ENCODE measurements at places on chromosomes 11 and 22.

DNA sequence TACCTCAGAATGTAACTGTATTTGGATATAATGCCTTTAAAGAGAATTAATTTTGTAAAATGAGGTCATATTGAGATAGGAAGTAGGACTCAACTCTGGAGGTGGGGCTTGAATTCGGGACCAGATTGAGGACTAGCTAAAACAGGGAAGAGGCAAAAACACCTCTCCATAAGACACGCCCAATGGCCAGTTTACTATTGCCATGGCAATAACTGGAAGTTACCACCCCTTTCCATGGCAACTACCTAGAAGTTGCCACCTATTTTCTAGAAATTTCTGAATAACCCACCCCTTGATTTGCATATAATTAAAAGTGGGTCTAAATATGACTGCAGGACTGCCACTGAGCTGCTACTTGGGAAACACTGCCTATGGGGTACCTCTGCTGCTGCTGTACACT is 206.4 kb downstream of the TTC28 start:
- DNase-seq = no peak

DNA sequence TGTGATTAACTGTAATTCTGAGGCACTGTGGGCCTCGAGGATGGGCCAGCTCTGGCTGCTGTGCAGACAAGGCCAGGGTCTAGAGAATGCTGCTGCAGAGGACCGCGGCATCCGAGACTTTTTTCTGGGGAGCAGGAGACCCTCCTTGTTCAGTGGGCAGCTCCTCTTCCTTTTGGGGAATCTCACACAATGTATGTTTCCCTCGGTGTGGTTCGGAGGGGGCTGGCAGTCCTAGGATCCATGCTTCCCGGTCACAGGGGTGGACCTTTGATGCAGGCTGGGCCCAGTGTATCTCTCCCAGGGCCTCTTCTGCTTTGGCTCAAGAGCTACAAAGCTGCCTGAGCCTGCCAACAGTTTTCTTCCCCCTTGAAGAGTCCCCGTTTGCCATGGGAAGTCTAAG is 31.5 kb downstream of the MYEOV start:
- no peak for DNase-seq

GRCh38 chr11:116657842-116658825 is 114.7 kb downstream of the BUD13 start:
- no peak for DNase-seq

- DNase-seq = peak; percentile 67
These were observed 2.0 kb upstream of the LMO2 start for GRCh38 chr11:33893711-33894397.

GRCh38 chr11:35553831-35554230 is 28.4 kb upstream of the PAMR1 start:
- DNase-seq = no peak

- DNase-seq = no peak
These were observed 37.6 kb downstream of the TPBGL start for GRCh38 chr11:75277991-75278790.

GRCh38 chr22:42154293-42155052 is 23.9 kb upstream of the CYP2D6 start:
- DNase-seq = no peak

DNA sequence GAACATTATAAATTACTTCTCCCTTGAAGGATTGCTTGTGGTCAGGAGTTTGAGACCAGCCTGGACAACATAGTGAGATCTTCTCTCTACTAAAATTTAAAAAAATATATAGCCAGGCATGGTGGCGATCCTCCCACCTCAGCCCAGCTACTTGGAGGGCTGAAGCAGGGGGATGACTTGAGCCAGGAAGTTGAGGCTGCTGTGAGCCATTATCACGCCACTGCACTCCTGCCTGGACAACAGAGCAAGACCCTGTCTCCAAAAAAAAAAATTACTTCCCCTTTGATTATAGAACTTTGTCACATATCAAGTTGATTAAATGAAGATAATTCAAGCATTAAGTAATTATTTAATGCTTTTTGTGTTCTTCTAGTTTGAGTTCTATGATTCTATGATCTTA is 65.1 kb upstream of the PRODH start:
- DNase-seq = no peak

DNA sequence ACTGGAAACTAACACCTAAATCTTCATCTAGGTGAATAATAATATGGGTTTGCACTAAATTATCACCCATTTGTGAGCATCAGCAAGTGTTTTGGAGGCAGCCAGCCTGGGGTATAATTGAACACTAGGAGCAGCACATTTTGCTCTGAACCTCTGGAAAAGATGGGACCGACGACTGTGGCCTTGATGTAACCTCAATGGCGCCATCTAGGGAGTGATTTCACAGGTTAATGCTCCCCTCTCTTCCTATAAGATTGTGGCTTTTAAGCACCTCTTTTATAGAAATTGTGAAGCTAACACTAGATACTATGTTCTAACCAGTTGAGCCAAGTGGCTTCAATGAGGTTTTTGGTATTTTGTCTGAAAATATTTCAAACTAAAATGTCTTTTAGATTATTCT is 203.7 kb downstream of the NELL1 start:
- no peak for DNase-seq

DNA sequence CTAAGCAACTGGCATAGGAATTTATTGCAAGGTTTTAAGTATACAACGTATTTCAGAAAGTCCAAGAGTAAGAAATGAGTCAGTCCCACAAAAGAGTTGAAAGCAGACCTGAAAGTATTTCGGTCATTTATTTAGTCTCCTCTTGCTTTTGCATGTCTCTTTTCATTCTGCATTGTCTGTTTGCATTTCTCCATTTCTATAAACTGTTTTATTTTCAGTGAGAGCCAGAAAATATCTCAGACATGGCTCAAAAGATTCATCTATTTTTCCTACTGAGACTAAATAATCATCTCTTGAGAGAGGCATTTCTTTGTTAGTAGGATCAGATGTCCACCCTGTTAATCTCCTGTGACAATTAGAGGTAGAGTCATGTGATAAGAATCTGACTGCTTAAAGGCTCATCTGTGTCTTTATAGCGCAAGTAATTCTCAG is 219.1 kb upstream of the CCDC179 start:
- DNase-seq = no peak

DNA sequence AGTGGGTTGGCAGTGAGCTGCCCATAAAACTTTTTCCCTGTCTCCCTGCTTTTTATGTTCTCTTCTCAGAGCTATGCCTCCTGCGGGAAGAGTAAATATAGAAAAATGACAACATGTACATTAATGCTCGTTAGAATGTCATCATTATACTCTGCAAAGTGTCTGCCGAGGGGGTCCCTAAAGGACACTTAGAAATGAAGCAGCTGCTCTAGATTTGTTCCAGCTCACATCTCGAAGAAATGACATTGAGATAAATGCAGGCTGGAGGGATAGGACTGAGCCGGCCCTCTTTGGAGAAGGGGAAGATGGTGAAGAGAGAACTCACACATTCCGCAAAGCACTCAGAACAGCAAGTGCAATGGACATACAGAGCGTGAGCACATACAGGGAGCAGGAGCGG is 240.0 kb downstream of the NXPE2 start:
- DNase-seq = no peak

DNA sequence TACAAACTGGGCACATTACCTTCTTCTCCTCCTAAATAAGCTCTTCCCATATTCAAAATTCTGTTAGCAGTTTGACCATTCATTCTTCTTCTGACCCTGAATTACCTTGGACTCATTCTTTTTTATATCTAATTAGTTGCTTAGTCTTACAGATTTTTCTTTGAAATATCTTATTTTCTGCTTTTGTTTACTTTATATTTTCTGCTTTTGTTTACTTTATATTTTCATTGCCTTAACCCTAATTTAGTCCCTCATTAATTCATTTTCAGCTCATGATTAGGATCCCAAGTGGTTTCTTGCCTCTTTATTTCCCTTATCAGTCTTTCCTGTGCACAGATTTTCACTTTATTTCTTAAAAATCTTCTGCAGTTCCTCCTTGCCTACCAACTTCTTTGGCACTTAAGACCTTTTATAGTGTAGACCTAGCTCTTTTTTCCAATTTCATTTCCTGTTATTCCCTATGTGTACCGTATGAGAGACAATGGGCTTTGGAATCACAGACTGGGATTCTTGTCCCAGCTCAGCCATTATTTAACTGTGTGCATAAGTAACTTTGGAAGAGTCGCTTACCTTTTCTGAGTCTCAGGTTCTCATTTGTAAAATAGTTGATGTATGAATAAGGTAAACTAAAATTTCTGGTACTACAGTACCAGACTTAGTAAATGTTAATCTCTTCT is 39.2 kb downstream of the SIK2 start:
- DNase-seq = no peak

- DNase-seq = no peak
These were observed 566.8 kb upstream of the TENM4 start for GRCh38 chr11:80007616-80008015.

DNA sequence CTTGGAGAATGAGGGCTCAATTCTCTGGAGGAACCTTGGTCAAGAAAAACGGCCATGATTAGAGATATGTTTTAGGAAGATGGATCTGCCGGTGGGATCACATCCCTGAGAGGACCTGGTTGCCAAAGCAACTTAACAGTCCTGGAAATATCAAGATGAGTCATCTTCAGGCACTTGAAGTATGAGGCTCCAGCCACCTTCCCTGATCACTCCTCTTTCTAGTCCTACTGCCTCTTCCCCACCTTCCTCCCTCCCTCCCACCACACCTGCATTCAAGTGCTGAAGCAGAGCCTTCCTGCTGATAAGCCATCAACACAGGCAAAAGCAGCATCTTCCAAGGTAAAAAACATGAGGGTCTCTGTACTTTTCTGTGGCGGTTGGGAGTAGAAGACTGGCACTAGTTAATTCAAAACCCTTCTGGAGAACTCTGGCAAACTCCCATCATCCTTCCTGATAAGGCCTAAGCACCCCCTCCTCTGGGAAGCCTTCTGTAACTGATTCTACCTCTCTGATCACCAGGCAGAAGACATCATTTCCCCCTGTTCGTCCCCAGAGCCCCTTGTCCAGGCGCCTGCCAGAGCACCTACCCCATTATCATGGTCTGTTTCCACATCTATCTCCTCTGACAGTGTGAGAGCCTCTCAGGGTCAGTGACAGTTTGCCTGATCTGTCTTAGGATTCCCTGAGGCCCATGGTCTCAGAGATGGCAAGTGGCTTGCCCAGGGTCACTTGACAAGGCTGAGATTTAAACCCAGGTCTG is 79.8 kb downstream of the CLPB start:
- DNase-seq = no peak

- no peak for DNase-seq
These were observed 88.7 kb downstream of the STIM1 start for GRCh38 chr11:3944198-3944597.

GRCh38 chr11:72821920-72822799 is 7.9 kb downstream of the ATG16L2 start:
- DNase-seq = peak; percentile 80

DNA sequence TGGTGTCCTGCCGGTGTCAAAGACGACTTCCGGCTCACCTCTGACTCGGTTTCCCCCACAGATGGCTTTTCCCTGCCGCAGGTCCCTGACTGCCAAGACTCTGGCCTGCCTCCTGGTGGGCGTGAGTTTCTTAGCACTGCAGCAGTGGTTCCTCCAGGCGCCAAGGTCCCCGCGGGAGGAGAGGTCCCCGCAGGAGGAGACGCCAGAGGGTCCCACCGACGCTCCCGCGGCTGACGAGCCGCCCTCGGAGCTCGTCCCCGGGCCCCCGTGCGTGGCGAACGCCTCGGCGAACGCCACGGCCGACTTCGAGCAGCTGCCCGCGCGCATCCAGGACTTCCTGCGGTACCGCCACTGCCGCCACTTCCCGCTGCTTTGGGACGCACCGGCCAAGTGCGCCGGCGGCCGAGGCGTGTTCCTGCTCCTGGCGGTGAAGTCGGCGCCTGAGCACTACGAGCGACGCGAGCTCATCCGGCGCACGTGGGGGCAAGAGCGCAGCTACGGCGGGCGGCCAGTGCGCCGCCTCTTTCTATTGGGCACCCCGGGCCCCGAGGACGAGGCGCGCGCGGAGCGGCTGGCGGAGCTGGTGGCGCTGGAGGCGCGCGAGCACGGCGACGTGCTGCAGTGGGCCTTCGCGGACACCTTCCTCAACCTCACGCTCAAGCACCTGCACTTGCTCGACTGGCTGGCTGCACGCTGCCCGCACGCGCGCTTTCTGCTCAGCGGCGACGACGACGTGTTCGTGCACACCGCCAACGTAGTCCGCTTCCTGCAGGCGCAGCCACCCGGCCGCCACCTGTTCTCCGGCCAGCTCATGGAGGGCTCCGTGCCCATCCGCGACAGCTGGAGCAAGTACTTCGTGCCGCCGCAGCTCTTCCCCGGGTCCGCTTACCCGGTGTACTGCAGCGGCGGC is 5.5 kb downstream of the B3GNT6 start:
- DNase-seq = peak; percentile 19

GRCh38 chr11:89452780-89453179 is 38.4 kb downstream of the NOX4 start:
- no peak for DNase-seq

DNA sequence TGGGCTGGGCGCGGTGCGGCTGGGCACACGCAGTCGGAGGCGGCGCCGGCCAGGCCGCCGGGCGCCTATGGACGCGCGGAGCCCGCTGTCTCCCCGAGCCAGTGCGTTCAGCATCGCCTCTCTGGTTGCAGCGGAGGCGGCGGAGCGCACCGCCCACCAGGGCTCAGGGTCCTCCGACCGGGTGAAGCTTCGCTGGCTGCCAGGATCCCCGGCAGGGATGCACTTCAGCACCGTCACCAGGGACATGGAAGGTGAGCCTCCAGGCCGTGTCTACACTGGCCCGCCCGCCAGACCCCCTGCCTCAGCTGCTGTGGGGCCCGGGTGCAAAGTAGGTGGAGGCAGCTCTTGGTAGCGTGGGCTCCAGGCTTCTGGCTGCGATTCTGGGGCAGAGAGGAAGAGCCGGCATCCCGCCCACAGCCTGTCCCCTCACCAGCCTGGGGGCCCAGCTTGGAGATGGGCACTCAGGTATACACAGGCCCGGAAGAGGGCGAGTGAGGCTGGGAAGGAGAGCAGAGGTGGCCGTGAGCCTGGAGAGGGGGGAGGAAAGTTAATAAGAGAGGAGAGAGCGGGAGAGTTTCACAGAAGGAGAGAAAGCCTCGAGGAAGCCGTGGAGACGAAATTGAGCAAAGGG is 1.0 kb upstream of the TBX1 start:
- DNase-seq = no peak

DNA sequence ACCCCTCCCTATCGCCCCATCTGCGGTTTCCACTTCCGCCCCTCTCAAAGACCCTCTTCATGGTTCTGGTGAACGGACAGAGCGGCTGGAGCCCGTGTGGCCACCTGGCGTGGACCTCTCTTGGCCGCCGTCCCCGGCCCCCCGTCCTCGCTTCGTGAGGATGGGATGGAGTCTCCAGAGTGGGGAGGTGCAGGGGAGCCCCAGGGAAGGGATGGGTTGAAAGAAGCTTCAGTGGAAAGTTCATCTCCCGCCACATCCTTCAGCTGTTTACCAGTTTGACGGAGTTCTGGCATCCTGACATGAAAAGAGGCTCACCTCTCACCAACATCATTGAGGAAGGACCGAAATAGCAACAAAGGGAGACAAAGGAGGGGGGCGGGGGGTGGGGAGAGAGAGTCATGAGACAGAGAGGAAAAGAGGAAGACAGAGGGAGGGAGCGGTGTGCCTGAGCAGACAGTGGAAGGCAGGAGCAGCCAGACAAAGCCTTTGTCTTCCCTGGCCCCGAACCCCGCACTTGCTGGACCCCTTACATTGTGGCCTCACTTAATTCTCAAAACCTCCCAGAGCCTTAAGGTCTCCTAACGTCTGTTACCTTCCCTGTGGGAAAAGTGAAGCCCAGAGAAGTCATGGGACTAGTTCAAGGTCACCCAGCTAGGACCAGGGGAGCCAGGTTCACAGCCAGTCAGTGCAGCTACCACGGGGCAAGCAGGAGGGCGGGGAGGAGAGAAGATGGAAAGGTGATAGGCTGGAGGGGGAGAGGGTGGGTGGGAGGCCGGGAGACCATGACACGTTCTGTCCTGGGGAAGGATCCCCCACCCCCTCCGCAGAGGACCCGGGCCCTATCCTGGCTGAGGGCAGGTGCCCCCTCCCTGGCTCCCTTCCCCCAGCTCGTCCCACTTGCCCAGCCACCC is 54.9 kb downstream of the CD6 start:
- peak; percentile 40 for DNase-seq
